Hematopoietic multipotent progenitor cell treated with erythropoietin and hydrocortisone succinate and interleukin-3 and kit ligand, for 4 days (in vitro differentiated cells): ENCODE measurements at places on chromosomes 13 and 19.

DNA sequence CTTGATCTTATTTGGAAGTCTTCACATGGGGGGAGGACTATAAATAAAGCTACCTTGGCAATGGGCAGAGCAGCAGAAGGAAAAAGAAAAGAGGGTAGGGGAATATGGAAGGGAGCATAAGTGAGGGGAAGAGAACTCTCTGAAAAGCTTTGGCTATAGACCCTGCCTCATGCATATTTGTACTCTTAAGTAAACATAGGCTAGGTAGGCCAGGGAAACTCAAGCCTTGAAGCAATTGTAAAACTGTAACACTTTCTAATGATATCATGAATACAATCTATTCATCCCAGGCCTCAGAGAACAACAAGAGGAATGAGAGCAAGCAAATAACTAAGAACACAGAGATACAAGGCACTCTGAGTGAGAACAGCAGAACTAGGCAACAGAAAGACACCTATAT lies 20.4 kb downstream of the MYCBP2 start:
- no peak for DNase-seq

DNA sequence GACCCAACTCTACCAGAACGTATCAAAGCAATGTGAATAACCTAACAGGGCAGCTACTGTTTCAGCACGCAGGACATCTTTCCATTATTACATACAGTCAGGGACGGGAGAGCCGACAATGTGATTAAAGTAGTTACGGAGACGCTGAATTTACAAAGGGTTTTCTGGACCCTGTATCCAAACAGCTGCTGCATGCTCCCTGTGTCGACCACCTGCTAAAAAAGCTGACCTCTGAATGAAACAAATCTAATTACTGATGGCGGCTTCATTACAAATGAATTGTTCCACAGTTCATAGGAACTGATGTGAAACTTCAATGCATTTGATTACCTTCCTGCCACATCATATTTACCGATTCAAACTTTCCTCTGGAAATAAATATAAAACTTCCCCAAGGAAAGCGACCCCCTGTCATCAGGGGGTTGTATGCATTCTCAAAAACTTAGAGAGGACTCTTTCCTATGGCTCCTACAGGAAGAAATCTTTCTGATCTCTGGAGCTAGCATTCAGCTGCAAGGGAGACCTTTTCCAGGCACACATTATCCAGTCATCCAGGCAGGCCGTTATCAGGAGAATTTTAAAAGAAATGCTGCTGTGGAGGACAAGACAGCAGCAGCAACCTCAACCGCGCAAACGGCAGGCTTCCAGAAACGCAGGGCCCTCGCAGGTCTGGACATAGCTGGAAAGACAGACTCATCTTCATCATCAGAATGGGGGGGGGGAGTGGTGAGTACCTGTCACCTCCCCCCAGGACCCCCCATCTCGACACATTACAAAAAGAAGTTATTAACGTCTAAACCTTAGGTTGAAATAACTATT lies 3.1 kb downstream of the EFNB2 start:
- no peak for DNase-seq

- no peak for DNase-seq
These were observed 12.9 kb downstream of the TPP2 start for GRCh38 chr13:102609696-102610095.

- DNase-seq, result peak; percentile 38
These were observed 177.8 kb downstream of the OLFM4 start for GRCh38 chr13:53206455-53206854.

DNA sequence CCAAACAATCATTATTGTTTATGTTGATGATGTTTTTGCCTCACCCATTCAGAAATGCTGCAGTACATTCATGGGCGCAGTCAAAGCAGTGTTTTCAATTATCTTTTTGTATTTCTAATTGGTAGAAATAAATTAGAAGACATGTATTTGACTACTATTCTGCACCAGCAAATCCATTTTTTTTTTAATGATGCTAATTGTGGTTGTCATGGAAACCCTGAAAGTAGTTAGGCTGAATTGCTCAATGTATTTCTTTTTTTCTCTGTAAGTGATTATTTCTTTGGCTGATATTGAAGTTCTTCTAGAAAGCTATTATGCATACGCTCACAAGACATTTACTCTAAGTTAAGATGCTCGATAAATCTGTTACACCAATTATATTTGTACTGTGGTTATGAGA lies 101.2 kb downstream of the RFC3 start:
- DNase-seq, result no peak

GRCh38 chr13:24709186-24709913 lies 29.1 kb downstream of the ATP12A start:
- DNase-seq, result peak; percentile 73

GRCh38 chr13:43874504-43875092 lies 4.9 kb downstream of the CCDC122 start:
- DNase-seq, result peak; percentile 64

GRCh38 chr13:112351825-112352224 lies 24.3 kb upstream of the SPACA7 start:
- no peak for DNase-seq

DNA sequence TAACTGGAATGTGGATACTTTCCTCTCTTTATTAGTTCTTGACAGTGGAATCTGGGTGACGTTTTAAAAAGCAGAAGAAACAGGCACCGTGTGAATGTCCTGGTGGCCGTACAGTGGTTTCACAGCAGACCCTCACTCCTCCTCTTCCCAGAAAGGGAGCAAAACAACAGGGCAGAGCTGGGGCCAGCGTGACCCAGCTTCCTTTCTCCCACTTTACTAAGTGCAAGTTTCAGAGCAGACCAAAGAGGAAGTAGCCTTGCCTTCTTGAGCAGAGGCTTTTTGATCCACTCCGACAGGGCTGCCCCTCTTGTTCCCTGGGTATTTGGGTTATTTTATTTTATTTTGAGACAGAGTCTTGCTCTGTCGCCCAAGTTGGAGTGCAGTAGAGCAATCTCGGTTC lies 19.6 kb upstream of the C19orf33 start:
- DNase-seq, result peak; percentile 66

DNA sequence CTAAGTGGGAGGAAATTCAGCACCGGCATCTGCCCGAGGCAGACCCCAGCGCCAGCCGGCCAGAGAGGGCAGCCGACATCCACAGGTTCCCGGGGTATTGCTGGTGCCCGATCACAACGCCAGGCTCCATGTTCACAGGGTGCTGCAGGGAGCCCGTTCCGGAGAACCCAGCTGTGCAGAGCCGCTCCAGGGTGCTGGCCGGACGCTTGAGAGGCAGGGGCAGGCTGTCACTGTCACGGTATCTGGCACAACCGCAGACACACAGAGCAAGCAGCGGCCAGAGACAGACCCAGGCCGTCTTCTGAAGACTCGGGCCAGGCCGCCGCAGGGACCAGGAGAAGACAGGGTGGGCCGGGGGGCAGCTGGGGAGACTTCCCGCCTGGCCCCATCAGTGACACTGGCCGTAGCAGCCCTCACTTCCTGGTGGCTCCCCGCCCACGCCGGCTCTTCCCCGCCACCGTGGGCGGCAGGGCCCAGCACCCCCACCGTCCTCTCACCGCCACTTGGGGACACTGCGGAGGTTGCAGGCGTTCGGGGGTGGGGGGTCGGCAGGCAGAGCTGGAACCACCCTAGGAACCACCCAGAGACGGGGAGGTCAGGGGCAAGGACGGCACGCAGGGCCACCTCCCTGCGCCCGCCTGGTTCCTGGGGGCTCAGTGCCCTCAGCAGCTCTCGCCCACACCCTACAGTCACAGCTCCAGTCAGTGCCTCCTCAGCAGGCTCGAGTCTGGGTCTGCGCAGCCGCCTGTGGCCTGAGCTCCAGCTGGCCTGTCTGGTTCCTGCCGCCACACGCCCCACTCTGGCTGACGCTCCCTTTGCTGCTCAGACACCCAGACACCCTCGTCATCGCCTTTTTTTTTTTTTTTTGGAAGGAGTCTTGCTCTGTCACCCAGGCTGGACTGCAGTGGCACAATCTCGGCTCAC lies 3.8 kb downstream of the RNF126 start:
- no peak for DNase-seq

DNA sequence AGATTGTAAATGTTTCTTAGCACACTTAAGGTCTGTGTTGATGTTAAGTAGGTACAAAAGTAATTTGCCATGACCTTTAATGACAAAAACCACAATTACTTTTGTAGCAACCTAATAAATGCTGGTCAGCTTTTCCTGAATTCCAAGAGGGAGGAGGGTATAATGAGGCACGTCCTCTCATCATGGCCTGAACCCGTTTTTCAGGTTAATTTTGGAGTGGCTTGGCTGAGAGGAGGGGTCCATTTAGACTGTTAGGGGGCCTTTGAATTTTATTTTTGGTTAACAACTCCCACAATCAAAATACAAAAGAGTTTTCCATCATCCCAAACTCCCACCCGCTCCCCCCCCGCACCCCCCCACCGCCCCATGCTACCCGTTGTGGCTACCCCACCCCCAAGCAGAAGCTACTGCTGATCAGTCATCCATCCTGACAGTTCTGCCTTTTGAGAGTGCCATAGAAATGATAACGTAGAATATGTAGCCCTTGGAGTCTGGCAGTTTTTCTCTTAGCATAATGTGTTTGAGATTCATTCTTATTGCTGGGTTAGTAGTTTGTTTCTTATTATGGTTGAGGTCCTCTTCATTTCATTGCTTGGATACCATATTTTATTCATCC lies 14.4 kb upstream of the PLEKHF1 start:
- DNase-seq, result peak; percentile 27

DNA sequence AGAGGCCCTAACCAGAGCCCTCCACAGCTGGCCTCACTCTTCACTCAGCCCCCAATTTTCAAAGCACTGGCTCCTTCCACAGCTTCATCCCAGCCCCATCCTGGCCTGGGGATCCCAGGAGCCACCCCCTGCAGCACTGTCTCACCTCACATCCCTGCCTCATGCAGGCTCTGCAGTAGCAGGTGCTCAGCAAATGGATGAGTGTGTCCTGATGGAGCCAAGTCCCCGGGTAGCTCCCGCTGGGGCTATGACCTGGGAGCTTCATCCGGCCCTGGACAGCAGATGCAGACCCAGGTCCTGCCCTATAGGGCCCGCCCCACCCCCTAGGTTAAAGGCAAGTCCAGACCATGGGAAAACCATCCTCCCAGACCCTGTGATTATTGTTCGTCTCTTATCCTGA lies 143.2 kb upstream of the ZNF507 start:
- DNase-seq, result no peak

DNA sequence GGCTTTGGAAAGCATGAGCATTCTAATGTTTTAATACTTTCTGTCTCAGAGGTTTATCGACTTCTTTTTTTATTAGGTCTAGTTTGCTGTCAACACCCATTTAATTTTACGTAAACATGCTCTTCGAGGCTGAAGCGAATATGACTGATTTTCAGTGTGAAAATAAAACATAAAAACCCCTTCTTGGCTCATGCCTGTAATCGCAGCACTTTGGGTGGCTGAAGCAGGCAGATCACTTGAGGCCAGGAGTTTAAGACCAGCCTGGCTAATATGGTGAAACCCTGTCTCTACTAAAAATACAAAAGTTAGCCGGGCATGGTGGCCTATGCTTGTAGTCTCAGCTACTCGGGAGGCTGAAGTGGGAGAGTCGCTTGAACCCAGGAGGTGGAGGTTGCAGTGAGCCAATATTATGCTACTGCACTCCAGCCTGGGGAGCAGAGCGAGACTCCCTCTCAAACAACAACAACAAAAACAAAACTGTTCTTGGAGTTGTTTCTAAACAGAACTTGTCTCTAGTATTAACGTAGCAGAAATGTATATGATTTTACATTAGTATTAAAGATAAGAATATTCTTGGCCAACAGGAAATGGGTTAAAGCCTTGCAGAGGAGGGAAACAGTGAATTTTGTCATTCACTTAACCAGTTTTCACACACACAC lies 7.1 kb upstream of the IGFL3 start:
- no peak for DNase-seq

GRCh38 chr19:47037766-47038165 lies 10.7 kb downstream of the TMEM160 start:
- no peak for DNase-seq

DNA sequence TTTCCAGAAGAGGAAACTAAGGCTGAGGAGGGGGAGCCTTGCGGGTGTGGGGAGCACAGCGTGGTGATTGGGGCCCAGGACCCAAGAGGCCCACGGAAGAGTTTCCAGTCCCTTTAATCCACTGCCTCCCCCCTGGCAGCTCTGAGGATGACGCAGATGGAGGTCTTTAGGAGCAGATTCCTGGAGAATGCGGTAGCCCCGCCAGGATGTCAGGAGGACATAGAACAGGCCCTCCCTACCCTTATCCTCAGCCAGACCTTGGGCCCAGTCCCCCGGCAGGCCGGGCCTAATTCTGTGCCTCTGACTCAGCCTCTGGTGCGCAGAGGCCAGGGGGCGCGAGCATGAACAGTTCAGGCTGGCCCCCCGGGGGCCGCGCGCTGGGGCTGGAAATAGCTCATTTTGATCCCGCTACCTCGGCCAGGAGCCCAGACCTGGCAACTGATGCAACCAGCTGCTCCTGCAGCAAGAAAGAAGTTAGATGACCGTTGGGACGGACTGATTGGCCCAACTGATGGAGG lies 461 bp upstream of the HSPB6 start:
- peak; percentile 65 for DNase-seq

GRCh38 chr19:18046059-18046718 lies 38.2 kb downstream of the ARRDC2 start:
- DNase-seq, result no peak

- no peak for DNase-seq
These were observed 5.7 kb downstream of the PAK4 start for GRCh38 chr19:39131255-39131755.

DNA sequence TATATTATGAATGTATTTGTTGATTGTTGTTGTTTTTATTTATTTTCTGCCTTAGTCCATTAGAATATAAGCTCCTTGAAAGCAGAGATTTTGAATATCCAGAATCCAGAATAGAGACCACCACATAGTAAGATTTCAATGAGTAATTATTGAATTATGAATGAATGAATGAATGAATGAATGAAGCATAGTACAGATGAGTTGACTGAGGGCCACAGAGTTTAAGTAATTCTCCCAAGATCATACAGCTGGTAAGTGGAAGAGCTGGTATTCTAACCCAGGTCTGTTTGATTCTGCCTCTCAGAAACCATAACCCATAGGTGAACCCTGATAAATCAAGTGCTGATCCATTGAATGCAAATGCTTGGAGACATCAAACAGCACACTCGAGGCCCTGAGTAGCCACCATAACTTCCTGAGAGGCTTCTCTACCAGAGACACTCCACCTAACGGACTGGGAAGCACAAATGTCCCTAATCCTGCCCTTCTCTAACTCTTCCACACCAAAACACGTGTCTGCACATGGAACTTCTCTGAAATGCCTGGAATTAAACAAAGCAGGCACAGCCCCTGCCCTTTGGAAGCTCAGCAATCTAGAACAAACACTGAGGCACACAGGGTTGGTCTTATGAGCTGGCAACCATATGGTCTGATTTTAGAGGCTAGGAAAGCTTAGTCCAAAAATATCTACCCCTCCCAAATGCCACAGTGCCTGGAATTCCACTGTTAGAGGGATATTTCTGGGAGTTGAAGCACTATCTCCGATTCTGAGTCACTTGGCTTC lies 190.1 kb downstream of the FOXO1 start:
- DNase-seq, result no peak

GRCh38 chr13:68608147-68608546 lies 1378.0 kb upstream of the PCDH9 start:
- no peak for DNase-seq
